ENCODE measurements at places on chromosomes 5 and 9.

- no peak for DNase-seq
These were observed 77.3 kb upstream of the SLC1A3 start for GRCh38 chr5:36529142-36529541.

- no peak for DNase-seq
These were observed 368 bp upstream of the CCDC180 start for GRCh38 chr9:97307091-97307490.

GRCh38 chr9:15308511-15308910, 1.5 kb upstream of the TTC39B start:
- DNase-seq: no peak

- DNase-seq: no peak
These were observed 105.5 kb upstream of the LMX1B start for GRCh38 chr9:126508171-126508591.

DNA sequence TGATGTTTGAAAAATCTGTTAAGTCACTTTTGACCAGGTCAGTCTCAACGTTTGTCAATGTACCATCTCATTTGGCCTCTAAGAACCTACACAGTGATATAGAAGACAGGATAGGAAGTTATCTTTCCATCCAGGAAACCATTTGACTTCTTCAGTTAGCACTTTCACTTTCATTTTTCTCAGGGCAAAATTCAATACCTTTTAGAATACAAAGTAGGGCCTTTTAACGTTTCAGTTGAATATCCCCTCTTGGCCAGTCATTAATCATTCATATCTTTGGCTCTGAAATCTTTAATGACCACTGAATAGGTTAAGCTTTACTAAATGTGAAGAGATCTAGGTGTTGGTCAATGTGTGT, 101.1 kb upstream of the GNAQ start:
- no peak for DNase-seq

- no peak for DNase-seq
These were observed 46.1 kb upstream of the CER1 start for GRCh38 chr9:14768405-14769229.
